ENCODE measurements at places on chromosomes 11 and 22.
A peak's percentile ranks its signal among the peaks of the same experiment; 100 is the strongest.

GRCh38 chr11:33753304-33753967 lies 17.2 kb upstream of the CD59 start:
- DNase-seq: no peak

- DNase-seq: no peak
Observed at GRCh38 chr22:27445881-27446280, 355.7 kb downstream of the MN1 start.

- DNase-seq: no peak
Observed at GRCh38 chr11:14949437-14950147, 22.6 kb downstream of the CALCA start.

DNA sequence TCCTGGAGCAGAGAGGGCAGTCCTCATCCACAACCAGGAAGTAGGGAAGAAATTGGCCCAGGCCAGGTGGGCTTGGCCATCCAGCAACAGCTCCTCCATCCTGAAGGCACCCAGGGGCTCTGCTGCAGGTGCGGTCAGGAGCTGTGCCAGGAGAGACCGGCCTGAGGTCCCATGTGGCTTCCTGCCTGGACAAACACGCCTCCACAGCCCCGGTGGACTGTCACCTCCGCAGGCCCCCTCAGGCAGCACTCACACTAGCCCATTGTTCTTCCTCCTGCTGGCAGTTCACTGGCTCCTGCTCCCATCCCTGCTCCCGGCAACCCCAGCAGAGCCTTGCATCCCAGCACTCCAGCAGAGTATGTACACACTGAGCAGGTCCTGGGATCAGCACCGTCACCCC lies 16.0 kb upstream of the POU2AF1 start:
- no peak for DNase-seq

DNA sequence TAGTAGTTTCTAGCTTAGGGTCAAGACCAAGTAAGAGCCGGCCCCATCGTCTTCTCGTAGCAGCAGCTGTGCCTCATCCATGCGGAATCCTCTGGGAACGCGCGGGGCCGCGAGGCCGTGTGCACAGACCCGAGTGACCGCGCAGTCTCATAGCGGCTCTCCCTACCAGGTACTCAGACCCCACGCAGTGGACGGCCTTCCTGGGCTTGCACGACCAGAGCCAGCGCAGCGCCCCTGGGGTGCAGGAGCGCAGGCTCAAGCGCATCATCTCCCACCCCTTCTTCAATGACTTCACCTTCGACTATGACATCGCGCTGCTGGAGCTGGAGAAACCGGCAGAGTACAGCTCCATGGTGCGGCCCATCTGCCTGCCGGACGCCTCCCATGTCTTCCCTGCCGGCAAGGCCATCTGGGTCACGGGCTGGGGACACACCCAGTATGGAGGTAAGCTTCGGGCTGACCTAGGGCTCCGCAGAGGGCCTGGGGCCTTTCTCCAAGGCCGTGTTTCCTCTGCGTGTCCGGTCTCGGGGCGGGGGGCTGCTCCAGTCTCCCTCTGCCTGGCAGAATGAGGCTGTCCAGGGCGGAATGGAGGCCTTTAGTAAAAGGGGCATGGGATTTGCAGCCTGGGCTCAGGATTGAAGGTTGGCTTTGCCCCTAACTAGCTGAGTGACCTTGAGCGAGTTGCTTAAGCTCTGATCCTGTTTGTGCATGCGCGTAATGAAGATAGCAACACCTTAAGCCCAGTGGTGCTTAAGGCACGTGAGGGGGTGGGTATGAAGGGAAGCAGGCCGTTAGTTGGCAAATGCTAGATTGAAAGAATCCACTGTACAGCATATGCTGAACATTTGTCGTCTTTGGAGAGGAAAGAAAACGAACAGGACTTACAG lies 48.9 kb downstream of the ST14 start:
- DNase-seq: no peak

DNA sequence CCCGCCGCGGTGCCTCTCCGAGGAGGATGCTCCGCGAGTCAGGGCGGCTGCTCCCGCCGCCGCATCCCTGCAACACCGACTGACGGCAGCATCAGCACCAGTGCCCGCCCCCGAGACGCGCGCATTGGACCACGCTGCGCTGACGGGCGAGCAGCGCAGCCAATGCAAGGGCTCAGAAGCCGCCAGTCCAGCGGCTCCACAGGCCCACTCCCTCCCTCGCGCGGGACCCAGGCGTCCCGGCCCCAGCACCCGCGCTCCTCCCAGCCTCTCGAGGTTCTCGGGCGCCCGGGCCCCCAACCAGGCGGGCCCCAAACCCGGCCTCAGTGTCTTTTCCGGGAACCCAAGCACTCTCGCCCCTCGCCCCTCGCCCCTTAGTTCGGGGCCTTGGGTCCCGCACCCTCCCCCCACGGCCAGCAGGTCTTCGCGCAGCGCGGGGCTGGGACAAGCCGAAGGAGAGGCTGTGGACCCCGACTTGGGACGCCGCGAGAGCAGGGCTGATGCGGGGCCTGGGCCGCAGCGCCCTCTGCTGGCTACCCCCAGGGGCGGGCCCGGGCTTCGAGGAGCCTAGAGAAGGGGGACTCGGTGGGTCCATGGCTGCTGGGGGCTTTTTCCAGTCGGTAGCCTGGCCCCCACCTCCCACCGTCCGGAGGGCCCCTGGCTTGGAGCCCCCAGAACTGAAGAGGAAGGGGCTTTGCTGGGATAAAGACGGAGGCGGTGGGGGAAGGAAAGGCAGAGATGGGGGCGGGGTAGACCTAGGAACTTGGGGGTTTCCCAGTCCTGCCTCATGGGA lies at the start of gene NRXN2:
TSS of gene NRXN2 (minus strand) at position 81 of the 790 bp plus-strand sequence. CDS start 9,498 bp downstream, outside the sequence.
- peak; percentile 70 for DNase-seq

DNA sequence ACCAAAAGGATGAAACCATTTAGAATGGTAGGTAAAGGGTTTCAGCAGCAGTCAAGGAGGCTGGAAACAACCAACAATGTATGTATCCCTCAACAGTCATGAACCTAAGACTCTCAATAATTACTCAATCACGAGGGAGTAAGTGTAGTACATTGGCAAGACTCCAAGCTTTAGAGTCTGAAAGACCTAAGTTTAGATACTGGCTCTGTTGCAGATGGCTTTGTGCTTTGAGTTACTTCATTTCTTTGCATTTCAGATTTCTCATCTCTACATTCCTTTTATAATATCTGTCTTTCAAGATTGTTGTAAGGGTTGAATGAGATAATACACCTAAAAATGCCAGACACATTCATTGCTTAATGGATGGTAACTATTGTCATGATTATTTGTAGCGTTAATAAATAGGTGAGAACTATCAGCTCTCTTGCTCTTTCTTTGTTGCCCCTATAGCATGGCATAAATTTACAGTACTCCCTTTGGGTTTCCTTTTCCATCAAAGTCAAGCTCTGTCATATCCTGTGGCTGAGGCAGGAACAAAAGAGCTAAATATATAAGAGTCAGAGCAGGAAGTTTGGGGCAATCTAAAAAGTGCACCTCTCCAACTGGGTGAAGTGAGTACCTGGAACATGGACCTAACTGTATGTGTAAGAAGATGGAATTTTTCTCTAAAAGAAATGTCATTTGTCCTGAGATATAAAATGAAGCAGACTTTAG lies 228.2 kb upstream of the ZC3H12C start:
- DNase-seq: no peak

DNA sequence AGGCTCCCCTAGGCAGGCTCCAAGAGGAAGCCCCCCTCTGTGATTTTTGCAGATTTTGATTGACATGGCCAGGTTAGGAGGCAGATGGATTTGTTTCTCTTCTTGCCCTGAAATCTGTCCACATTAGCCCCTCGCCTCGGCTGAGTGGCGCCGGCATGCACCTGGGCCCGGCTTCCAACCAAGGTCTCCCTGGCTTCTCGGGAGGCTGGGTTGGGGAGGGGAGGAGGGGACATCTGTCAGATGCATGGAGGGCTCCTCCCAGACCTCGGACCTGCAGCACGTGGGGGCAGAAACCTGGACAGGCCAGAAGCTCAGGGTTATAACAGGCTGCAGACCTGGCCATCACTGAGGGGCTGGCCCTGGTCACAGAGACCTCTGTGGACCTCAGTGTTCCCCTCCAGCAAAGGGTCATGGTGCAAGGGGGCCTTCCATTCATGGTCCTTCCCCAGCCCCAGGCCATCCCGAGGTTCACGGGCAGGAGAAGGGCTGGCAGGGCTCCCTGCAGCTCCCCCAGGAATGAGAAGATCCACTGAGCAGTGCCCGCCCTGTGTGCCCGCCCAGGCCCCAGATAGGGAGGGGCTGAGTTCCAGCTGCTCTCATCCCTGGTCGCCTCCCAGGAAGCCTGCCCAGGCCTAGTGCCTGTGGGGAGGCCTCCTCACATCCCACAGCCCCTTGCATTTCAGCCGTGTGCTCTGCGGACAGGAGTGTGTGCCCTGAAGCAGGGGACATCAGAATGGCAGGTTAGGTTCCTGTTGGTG lies 747.8 kb downstream of the BRD1 start:
- DNase-seq: no peak

DNA sequence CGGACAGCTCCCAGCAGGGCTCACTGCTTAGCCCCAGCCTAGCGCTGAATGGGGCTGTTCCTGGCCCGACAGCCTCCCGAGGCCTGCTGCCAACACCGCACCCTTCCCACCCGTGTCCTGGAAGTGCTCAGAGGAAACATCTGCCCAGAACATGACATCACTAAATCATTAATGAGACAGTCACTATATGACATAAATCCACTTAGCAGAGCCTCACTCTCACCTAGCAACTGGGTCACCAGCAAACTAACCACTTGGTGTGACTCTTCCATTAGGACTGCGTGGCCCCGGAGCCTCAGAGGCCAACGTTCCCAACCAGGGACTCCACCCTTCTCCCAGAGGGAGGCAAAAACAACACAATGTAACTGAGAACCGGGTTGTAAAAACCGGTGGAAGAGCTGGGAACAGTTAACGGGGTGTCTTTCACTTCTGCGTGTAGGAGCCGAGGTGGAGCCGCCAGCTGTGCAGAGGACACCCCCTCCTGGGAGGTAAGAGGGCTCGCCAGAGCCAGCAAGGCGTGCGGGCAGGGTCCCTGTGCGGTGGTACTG lies 21.4 kb upstream of the PACSIN2 start:
- no peak for DNase-seq

DNA sequence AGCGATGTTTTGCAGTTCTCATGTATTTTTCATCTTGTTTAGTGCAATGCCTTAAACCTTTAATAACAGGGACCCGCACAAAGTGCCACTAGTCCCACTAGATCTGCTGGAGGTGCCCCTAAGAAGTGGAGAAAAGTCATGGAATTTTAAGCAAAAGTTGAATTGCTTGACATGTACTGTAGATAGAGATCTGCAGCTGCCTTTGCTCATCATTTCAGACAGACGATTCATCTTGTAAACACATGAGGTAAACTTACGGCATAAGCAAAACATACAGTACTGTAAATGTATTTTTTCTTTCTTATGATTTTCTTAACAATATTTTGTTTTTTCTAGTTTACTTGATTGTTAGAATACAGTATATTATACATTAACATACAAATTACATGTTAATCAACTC lies 295.6 kb downstream of the CASP12 start:
- no peak for DNase-seq

DNA sequence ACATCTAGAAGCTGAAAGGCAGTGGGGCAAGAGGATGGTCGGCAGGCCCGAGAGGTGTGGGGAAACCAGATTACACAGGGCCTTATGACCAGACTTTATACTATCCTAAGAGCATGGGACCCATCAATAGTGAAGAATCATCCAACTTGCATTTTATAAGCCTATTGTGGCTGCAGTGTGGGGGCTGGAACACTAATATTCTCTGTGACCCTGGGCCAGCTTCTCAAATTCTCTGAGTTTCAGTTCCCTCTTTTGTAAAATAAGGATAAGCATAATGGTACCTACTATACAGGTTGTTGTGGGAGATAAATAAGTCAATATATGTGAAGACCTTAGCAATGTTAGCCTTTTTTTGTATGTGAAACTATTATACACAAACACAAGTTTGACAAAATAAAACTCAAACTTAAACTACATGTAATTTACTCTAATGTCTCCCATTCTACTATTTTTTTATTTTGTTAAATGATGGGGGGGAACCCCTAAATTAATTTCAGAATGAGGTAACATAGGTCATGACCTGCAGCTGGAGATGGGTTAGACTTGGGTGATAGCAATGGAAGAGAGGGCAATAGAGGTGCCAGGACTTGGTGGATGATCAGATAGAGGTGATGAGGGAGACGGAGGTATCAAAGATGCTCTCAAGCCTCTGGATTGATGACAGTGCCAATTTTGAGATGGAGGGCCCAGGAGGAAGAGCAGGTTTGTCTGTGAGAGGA lies 30.1 kb downstream of the SMCO4 start:
- DNase-seq: no peak

- no peak for DNase-seq
Observed at GRCh38 chr22:19463491-19464469, 15.2 kb downstream of the UFD1 start.

GRCh38 chr22:49642331-49642730 lies 185.3 kb downstream of the BRD1 start:
- no peak for DNase-seq

- DNase-seq: no peak
Observed at GRCh38 chr11:62004473-62004872, 37.0 kb upstream of the FTH1 start.

- no peak for DNase-seq
Observed at GRCh38 chr11:100761841-100762240, 74.8 kb downstream of the ARHGAP42 start.

DNA sequence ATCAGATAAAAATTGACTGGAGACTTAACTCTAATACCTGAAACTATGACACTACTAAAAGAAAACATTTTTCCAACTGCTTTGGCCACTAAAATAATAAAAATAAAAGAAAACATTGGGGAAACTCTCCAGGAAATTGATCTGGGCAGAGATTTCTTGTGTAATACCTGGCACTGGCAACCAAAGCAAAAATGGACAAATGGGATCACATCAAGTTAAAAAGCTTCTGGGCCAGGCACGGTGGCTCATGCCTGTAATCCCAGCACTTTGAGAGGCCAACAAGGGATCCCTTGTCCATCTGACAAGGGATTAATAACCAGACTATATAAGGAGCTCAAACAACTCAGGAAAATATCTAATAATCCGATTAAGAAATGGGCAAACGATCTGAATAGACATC lies 64.6 kb upstream of the RAB1B start:
- DNase-seq: no peak

- no peak for DNase-seq
Observed at GRCh38 chr22:42714308-42714707, 6.4 kb downstream of the A4GALT start.

DNA sequence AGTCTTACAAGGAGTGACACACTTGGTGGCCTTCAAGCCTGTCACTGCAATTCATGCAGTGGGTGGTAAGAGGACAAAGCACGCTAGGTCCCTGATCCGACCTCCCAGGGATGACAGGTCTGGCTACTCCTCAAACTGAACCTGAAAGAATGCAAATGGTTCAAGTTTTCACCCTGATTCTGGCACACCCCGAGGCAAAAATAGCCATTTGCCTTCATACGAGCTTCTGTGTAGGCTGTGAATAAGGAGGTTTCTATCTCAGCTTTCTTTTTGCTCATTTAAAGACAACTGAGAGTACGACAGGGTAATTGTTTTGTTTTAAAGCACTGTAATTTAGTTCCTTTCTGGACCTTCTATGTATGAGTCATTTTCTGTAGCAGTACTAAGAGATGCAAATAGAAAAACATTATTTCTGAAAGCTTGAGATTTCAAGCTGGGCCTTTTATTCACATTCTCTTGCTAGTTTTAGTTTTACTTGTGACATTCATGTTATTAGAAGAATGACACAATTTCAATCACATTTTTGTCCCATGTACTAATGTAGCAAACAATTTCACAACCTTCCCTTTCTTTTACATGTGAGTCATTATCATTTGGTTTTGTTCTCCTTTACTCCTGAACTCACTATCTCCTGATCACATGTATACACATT lies 56.6 kb upstream of the FDX1 start:
- DNase-seq: no peak

GRCh38 chr11:95429376-95429907 lies 198.4 kb upstream of the SESN3 start:
- no peak for DNase-seq
